ENCODE measurements at places on chromosomes 6 and 20. TPM values are rescaled to one million over a fixed set of nuclear protein-coding genes. Genes with fewer than 3 reads are reported as not detected.

GRCh38 chr6:133921249-133921859 lies 31.7 kb upstream of the TBPL1 start:
- DNase-seq: peak; percentile 24

DNA sequence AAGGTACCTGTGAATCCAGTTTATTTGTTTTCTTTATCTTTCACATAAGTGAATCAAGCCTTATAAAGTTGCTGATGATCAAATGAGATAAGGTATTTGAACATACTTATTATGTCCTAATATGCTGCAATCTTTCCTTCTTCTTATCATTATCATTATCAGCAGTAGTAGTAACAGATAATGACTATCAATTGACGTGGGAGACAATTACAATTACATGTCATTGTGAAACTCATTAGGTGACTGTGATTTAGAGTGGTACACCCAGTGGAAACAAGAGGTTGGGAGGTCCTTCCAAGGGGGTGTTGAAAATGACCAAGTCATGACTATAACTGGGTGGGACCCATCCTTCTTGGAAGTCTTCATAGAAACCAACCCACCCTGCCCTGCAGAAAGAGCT lies 2.8 kb downstream of the CLIC5 start:
- DNase-seq: no peak

- DNase-seq: no peak
These were observed 6.1 kb upstream of the MAS1 start for GRCh38 chr6:159884720-159885119.

The DEFB132 gene
- not detected for polyA plus RNA-seq

DNA sequence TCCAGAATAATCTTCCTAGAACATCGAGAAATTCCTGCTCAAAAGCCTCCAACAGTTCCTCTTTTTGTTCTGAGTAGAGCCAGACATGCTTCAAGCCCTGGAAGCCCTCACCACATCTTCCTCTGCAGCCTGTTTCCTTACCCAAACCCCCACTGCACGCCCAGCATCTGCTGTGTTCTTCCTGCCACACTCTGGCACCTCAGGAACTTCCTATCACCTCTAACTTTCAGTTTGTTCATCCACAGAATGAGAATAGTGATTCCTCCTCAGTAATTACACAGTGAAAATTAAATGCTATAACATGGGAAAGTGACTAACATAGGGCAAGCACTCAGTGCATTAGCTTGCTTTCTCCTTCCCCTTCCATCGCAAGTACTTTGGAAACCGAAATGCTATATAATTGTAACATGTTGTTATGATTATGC lies 26.3 kb downstream of the C6orf89 start:
- no peak for DNase-seq

- DNase-seq: no peak
These were observed 718.3 kb downstream of the EPM2A start for GRCh38 chr6:145017051-145017450.

- no peak for DNase-seq
These were observed 594.3 kb downstream of the UTRN start for GRCh38 chr6:144879436-144879835.

- DNase-seq: no peak
These were observed 1.2 kb downstream of the TSBP1 start for GRCh38 chr6:32370505-32370904.

DNA sequence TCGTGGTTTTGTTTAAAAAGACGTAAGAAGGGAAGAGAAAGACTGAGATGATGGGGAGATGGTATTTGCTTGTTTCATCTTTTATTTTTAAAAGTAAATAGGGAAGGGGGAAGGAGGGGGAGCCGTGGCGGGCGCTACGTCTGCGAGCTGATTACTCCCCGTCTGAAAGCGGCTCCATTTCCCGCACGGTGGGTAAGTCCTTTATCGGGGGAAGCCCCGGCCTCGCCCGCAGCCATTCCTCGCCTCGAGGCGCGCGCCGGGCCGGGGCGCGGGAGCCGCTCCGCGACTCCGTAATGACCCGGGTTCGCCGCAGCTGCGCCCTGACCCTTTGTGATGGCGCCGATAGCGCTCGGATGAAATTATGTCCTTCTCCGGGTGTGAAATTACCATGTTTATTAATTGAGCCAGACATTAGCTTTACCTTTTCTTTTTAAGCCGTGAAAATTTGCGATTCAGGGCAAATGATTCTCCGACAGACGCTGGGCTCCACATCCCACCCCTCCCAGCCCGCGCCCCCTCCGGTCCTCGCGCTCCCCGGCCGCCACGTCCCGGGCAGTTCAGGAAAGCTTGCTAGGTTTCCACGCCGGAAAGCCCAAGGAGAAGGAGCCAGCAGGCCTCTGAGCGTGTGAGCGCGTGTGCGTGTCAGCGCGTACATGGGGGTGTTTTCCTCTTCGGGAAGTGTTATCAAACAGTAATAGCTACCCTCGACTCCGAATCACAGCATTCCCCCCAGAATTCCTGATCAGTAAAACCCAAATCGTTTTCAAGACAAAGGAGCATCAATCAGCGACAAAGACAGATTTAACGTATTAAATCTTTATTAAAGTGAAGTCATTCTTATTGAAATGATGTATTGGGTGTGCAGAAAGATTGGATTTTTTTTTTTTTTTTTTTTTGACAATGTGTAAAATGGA lies 30.0 kb downstream of the TFAP2A start:
- no peak for DNase-seq

DNA sequence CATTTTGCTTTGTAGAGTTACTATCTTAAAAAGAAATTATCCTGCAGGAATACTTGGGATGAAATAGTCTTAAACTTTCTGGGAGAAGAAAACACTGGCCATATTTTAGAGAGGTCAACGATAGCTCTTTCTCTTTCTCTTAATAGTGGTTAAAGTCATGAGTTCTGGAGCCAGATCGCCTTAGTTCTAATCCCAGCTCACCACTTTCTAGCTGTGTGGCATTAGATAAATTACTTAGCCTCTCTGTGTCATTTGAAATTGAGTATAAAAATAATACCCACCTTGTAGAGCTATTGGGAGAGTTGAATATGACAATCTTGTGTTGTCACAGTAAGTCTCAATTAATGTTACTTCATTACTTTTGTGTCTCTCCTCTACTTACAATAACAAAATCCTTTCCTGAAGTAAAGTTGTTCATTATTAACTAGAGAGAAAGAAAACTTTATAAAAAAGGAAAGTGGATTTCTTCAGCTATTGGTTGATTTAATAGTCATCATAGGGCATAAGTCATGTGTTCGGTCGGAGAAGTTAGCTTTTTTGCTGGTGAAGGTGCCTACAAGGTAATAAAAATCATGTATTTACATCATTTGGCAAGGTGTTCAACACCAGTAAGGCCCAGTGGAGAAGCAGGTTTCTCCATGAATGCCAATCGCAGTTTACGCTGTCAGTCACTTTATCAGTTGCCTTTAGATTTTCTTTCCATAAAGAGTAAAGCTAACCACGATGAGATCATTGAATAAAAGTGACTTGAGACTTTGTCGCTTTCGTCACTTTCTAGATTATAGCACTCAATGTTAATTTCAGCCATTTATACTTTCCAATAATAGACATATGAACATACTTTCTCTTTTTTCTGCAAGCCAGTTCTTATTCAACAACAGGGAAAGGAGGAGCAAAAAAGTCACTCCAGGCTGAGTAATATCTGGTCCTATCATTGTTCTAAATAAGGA lies 2.0 kb downstream of the NEDD9 start:
- no peak for DNase-seq

DNA sequence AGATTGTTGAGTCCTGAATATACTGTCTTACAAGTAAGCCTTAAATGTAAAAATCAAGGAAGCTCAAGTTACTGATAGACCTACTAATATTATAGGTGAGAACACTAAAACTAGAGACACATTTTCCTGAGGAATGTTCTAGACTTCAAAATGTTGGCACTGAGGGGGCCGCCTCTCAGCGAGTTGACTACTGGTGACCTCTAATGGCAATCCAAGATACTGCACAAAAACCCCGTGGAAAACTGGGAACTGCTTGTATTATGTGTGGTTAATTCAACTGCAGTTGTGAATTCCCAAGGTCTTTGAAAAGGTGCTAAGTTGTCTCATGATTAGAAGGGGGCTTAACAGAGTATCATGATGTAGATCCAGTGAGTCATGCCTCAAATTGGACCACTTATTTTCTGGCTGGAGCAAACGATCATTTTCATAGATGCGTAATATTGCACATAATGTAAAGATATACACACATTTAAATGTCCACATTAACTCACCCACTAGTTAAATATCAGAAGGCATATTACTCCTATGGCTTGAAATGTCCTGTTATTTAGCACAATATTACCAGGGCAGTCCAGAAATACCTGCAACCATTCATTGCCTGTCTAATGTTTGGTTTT lies 336.2 kb downstream of the FOXA2 start:
- no peak for DNase-seq

The CDC40 gene
- 12.6 TPM for polyA plus RNA-seq

GRCh38 chr6:50539447-50539846 lies 173.9 kb upstream of the TFAP2D start:
- no peak for DNase-seq

- DNase-seq: no peak
These were observed 2.4 kb downstream of the SIGLEC1 start for GRCh38 chr20:3710011-3710466.

The HFE gene
- 3.6 TPM for polyA plus RNA-seq

DNA sequence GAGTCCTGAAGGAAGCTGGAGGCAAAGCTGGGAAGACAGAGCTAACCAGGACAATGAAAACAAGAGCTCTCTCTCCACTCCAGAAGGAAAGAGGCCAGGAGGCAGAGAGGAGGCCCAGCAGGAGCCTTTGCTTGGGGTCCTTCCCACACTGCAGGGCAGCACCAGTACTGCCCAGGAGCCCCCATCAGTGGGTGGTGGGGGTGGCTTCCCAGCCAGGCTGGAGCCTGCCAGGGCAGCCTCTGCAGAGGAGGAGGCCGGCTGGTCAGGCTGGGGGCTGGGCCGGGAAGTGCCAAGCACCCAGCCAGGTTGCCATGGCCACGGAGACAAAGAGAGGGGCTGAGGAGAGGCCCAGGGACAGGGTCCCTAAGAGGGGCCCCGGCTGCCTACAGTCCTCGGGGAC lies 33.4 kb downstream of the PREX1 start:
- no peak for DNase-seq

The PHACTR3 gene
- 5.5 TPM for polyA plus RNA-seq

DNA sequence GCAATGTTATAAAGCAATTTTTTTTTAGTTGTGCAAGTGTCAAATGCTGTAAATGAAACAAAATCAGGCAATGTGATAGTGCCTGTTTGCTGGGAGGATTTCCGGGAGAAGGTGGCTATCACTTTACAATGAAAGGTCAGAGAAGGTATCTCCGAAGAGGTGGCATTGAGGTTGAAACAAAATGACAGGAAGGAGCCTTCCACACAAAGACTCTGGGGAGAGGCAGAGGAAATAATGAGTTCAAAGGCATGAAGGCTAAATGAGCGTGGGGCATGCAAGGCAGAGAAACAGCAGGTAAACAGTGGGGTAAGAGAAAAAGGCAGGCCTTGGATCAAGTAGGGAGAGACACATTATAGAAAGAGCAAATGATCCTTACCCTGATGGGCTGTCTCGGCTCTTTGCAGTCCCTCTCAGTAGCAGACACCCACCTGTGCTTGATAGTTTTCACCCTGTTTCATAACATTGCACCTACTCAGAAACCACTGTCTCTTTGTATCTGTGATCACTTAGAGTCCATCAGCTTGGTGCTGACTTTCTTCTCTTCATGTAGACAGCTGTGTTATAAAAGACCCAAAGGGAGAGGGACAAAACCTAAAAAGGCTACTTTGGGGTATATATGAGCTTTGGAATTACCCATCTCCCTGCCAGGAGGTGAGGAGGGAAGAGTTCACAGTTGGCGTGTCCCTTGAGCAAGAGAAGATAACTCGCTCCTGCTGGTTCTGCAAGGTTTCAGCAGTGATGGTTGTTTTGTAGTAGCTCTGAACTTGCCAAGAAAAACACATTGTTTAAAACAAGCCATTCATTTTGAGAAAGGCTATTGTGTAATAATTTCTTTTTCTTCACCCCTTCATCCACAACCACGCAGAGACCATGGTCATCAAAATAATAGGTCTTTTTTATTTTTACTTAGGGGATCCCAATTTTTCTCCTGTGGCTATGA lies 22.3 kb downstream of the NRN1 start:
- no peak for DNase-seq

GRCh38 chr6:85568411-85568810 lies 25.2 kb downstream of the SNX14 start:
- no peak for DNase-seq

- no peak for DNase-seq
These were observed 294.3 kb upstream of the MAN1A1 start for GRCh38 chr6:119643876-119644275.

GRCh38 chr6:66230591-66230990 lies 523.6 kb upstream of the EYS start:
- DNase-seq: no peak

DNA sequence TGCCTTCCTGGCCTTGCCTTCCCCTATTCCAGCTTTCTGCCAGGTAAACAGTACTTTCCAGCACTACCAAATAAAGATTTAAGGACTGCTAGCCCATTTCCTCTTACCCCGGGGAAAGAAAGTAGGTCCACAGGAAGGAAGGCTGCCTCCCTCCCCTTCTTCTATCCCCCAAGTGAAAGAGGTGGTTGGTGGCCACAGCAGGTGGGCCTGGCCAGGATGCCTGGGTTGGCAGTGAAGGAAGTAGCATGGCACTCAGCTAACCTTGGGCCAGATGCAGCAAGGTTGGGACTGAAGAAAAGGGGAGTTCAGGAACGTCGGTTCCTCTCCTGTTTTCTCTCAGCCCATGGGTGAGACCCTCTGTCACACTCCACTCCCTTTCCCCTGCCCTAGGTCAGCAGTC lies 8.9 kb downstream of the NFKBIL1 start:
- DNase-seq: no peak

DNA sequence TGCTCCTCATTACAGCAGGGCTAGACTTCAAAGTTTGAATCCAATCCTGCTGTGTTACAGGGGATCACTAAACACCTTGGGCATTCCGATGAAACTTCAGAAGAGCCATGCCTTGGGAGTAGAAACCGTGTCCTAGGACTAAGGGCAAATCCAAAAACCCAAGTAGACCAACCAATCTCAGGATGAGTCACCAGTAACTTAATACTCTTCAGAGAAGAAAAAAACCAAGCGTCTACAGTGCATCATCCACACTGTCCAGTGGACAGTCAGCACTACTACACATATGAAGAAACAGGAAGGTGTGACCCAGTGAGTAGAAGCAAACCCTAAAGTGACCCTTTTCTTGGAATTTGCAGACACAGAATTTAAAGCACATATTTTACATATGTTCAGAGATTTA lies 39.5 kb upstream of the VAPB start:
- no peak for DNase-seq
